ENCODE measurements at places on chromosomes 6 and 20. TPM values are rescaled to one million over a fixed set of nuclear protein-coding genes. Genes with fewer than 3 reads are reported as not detected.

- H3K36me3 ChIP-seq, result no peaks in the 10 kb centered on the region
- H3K4me1 ChIP-seq, result no peaks in the 10 kb centered on the region
- DNase-seq, result no peak
Observed at GRCh38 chr20:21523281-21523868, 9.5 kb upstream of the NKX2-2 start.

GRCh38 chr6:3768502-3768901 lies 17.0 kb upstream of the PXDC1 start:
- H3K4me3 ChIP-seq, result no peak overlapping the region
- H3K4me1 ChIP-seq, result no peaks in the 10 kb centered on the region
- no peaks in the 10 kb centered on the region for H3K36me3 ChIP-seq
- no peak for DNase-seq
- H3K27me3 ChIP-seq, result no peaks in the 10 kb centered on the region

DNA sequence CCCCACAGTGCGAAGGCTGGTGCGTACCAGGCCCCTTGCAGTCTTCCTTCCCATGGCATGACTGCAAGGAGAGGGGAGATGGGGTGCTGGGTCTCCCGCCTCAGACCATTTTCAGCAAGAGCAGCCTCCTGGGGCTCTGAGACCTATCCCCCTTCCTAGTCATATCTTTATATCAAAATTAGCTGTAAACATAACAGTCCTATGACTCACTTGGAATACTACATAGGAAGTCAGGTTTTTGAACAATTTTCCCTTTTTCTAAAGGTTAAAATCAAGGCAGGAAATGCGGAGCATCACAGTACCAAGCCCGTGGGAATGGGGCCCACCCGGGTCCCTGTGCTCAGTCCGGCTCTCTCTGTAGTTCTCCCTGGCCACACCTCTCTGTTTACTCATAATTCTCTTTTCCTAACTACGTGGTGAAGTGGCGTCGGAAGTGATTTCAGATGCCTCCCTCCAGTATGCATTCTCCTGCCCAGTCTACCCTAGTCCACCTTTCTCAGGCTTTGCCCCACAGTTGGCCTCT lies 109.8 kb upstream of the TMEM170B start:
- peaks cover 4% of the 10 kb centered on the region for H3K4me1 ChIP-seq
- DNase-seq, result no peak
- H3K27me3 ChIP-seq, result no peaks in the 10 kb centered on the region
- H3K4me3 ChIP-seq, result no peak overlapping the region
- H3K27ac ChIP-seq, result no peak overlapping the region

DNA sequence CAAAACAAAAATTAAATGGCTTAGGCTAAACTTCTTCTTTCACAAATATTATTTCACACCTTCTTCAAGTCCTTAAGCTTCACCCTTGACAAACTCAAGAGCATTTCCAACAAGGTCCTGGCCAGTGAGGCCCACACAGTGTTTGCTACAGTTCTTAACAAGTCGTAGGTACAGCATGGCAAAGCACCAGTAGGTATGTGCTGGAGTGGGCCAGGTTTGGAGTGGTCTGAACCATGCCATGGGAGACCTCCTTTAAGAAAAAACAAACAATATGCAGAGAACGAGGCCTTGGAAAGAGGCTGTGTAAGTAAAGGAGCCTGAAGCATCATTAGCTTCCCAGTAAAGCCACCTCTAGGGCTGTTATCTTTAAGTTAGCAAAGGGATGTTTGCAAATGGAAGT lies 154.3 kb upstream of the SNX9 start:
- no peak overlapping the region for H3K4me3 ChIP-seq
- DNase-seq, result no peak
- no peaks in the 10 kb centered on the region for H3K27me3 ChIP-seq
- no peak overlapping the region for H3K27ac ChIP-seq
- no peaks in the 10 kb centered on the region for H3K36me3 ChIP-seq
- H3K4me1 ChIP-seq, result peaks cover 15% of the 10 kb centered on the region

DNA sequence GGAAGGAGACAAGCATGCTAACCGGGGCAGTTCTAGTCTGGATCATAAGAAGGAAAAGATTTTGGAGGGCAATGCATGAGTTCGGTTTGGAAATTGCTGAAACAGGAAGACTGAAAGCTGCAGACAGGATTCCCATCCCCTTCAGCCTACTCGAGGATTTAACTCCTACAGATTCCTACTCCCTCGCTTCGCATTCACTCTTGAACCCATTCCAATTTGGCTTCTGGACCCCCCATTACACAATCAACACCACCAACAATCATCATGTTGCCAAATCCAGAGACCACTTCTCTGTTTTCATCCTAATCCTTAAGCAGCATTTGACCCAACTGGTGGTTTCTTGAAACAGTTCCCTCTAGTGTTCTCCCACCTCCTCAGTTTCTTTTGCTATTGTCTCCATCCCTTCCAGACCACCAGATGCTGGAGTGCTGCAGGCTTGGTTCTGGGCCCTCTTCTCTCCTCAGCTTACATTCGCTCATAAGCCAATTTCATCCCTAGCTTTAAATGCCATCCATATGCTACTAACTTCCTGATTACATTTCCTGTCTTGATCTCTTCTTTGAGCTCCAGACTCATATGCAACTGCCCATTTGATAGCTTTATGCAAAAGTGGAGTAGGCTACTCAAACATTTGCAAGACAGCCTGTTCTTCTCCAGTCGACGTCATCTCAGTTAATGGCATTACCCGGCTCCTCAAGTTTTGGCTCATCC lies 66.5 kb downstream of the DTNBP1 start:
- no peaks in the 10 kb centered on the region for H3K36me3 ChIP-seq
- no peaks in the 10 kb centered on the region for H3K27me3 ChIP-seq
- no peak overlapping the region for H3K4me3 ChIP-seq
- H3K4me1 ChIP-seq, result no peaks in the 10 kb centered on the region

DNA sequence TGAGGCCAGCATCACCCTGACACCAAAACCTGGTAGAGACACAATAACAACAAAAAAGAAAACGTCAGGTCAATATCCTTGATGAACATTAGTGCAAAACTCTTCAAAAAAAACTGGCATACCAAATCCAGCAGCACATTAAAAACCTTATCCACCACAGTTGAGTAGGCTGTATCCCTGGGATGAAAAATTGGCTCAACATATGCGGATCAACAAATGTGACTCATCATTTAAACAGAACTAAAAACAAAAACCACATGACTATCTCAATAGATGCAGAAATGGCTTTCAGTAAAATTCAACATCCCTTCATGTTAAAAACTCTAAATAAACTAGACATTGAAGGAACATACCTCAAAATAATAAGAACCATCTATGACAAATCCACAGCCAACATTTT lies 59.6 kb upstream of the PHIP start:
- H3K4me1 ChIP-seq, result no peaks in the 10 kb centered on the region
- no peaks in the 10 kb centered on the region for H3K27me3 ChIP-seq

GRCh38 chr6:87922947-87923330 lies 124.7 kb upstream of the SPACA1 start:
- H3K36me3 ChIP-seq, result no peaks in the 10 kb centered on the region
- no peak for DNase-seq
- H3K27me3 ChIP-seq, result no peaks in the 10 kb centered on the region
- H3K4me3 ChIP-seq, result no peak overlapping the region
- H3K27ac ChIP-seq, result no peak overlapping the region

- DNase-seq, result no peak
- no peaks in the 10 kb centered on the region for H3K36me3 ChIP-seq
- no peaks in the 10 kb centered on the region for H3K27me3 ChIP-seq
Observed at GRCh38 chr6:32752580-32752979, 10.8 kb downstream of the HLA-DQB2 start.

- no peak overlapping the region for H3K27ac ChIP-seq
- no peak overlapping the region for H3K4me3 ChIP-seq
- H3K4me1 ChIP-seq, result no peaks in the 10 kb centered on the region
- no peaks in the 10 kb centered on the region for H3K36me3 ChIP-seq
Observed at GRCh38 chr6:131061041-131061750, 1.8 kb downstream of the EPB41L2 start.

GRCh38 chr20:17589161-17589834 lies 19.4 kb downstream of the DSTN start:
- no peak overlapping the region for H3K4me3 ChIP-seq
- no peaks in the 10 kb centered on the region for H3K36me3 ChIP-seq
- no peak for DNase-seq
- H3K27me3 ChIP-seq, result no peaks in the 10 kb centered on the region
- H3K27ac ChIP-seq, result no peak overlapping the region

DNA sequence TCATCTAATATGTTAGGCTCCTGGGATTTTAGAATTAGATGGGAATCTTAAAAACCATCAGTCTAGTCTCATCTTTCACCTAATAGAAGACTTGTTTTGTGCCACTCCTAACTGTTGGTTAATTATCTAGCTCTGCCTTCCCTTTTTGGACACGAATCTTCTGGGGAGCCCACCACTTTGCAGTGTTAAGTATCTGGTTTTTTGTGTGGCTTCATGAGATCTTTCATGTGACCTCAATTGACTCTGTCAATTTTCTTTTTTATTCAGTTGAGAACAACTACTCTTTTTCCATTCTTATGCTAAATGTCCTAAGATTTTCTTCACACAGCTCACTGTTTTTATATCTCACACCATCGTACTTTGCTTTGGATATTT lies 16.9 kb downstream of the TBPL1 start:
- no peaks in the 10 kb centered on the region for H3K27me3 ChIP-seq
- H3K36me3 ChIP-seq, result no peaks in the 10 kb centered on the region
- no peak overlapping the region for H3K4me3 ChIP-seq
- H3K4me1 ChIP-seq, result no peaks in the 10 kb centered on the region
- DNase-seq, result no peak
- no peak overlapping the region for H3K27ac ChIP-seq

- no peak for DNase-seq
- H3K4me3 ChIP-seq, result no peak overlapping the region
- H3K27ac ChIP-seq, result no peak overlapping the region
- no peaks in the 10 kb centered on the region for H3K27me3 ChIP-seq
- H3K4me1 ChIP-seq, result no peaks in the 10 kb centered on the region
Observed at GRCh38 chr20:17874271-17875105, 94.1 kb downstream of the SNX5 start.

DNA sequence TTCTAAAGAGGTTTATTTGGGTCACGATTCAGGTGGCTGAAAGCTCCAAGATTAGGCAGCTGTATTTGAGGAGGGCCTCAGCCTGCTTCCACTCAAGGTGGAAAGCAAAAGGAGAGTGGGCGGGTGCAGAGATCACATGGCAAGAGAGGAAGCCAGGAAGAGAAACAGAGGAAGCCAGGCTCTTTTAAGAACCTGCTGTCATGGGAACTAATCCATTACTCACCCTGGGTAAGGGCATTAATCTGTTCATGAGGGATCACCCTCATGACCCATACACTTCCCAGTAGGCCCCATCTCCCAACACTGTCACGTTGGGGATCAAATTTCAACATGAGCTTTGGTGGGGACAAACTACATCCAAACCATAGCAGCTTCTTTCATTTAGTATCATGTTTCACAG lies 53.9 kb downstream of the DHX35 start:
- H3K27ac ChIP-seq, result no peak overlapping the region
- H3K4me3 ChIP-seq, result no peak overlapping the region
- peaks cover 50% of the 10 kb centered on the region for H3K36me3 ChIP-seq
- no peaks in the 10 kb centered on the region for H3K27me3 ChIP-seq

DNA sequence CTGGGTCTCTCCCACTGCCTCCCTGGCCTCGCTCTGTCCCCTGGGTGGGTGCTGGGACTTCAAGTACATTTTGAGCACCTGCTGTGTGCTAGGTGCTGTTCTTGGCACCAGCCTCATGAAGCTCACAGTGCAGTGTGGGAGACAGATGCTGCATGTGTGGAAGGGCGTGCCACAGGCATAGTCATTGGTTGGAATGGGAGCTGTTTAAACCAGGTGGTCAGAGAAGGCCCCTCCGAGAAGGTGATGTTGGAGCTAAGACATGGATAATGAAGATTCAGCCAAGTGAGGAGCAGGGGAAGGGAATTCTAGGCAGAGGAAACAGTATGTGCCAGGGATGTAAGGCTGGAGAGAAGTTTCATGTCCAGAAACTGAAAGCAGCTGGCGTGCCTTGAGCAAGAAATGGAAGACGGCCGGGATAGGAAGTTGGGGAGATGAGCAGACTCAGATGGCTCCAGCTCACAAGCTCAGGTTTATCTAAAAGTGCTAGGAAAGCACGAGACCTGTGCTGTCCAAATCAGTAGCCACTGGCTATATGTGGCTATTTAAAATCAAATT lies 9.9 kb downstream of the LPIN3 start:
- no peak for DNase-seq
- no peaks in the 10 kb centered on the region for H3K27me3 ChIP-seq
- H3K27ac ChIP-seq, result no peak overlapping the region
- H3K4me1 ChIP-seq, result no peaks in the 10 kb centered on the region
- no peak overlapping the region for H3K4me3 ChIP-seq

DNA sequence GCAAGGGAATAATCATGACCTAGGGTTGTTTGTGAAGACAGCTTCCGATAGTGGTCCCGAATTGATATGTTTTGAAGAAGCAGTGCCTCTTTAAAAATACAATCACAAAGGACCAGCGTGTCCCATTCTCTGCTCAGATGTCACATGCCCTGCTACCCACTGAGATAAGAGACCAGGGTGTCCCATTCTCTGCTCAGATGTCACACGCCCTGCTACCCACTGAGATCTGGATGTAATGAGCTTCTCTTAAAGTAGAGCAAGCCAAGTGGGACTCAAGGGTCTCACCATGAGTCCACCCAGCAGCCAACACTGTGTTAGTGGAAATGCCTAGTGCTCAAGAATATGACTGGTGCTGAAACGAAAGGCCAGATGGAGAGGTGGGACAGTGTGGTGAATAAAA lies 22.2 kb downstream of the RIN2 start:
- no peaks in the 10 kb centered on the region for H3K27me3 ChIP-seq
- H3K4me1 ChIP-seq, result no peaks in the 10 kb centered on the region
- DNase-seq, result no peak
- no peak overlapping the region for H3K4me3 ChIP-seq
- H3K36me3 ChIP-seq, result no peaks in the 10 kb centered on the region

GRCh38 chr6:25675167-25675566 lies 23.2 kb downstream of the SCGN start:
- no peaks in the 10 kb centered on the region for H3K36me3 ChIP-seq
- DNase-seq, result no peak
- no peak overlapping the region for H3K27ac ChIP-seq
- H3K4me1 ChIP-seq, result no peaks in the 10 kb centered on the region
- H3K27me3 ChIP-seq, result no peaks in the 10 kb centered on the region

DNA sequence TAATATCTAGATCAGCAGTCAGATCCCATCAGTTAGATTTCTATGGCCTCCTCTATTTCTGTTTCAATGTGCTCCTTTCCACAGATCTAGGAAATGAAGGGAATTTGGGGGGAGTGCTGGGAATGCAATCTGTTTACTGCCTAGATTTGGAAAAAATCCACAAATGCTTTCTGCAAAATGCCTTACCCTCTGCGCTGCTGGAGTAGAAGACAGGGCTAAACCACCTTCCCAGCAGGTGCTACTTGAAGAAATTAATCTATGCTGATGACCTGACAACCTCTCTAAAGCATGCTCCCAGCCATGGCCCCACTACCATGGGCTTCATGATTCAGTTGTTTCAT lies 46.2 kb downstream of the LY86 start:
- no peak overlapping the region for H3K27ac ChIP-seq
- no peak overlapping the region for H3K4me3 ChIP-seq
- H3K27me3 ChIP-seq, result no peaks in the 10 kb centered on the region

GRCh38 chr6:131979515-131980337 lies 28.6 kb upstream of the CCN2 start:
- no peak for DNase-seq
- no peak overlapping the region for H3K27ac ChIP-seq
- H3K4me3 ChIP-seq, result no peak overlapping the region
- H3K4me1 ChIP-seq, result no peaks in the 10 kb centered on the region
- no peaks in the 10 kb centered on the region for H3K27me3 ChIP-seq
- no peaks in the 10 kb centered on the region for H3K36me3 ChIP-seq

The PRR18 gene
- not detected for polyA plus RNA-seq
